Hair follicle dermal papilla cell (primary cell): ENCODE measurements at places on chromosomes 11 and 22. TPM values are rescaled to one million over a fixed set of nuclear protein-coding genes. Genes with fewer than 3 reads are reported as not detected.

Gene C11orf16
- total RNA-seq, result not detected in 2 replicates

Gene OR4D10
- not detected in 2 replicates for total RNA-seq

Gene CYP2D6
- total RNA-seq, result 0.24 and 0.49 TPM in 2 replicates

Gene OTOG
- total RNA-seq, result not detected in 2 replicates

Gene CDC45
- 0.36 and 1.1 TPM in 2 replicates for total RNA-seq

Gene CACNA1I
- total RNA-seq, result under 0.01 and 0.12 TPM in 2 replicates

Gene DBX1
- not detected in 2 replicates for total RNA-seq

Gene TNNI2
- total RNA-seq, result not detected in 2 replicates

Gene ACTN3
- 0.16 TPM in 1 of 2 replicates, not detected in the other for total RNA-seq

Gene ART1
- total RNA-seq, result not detected in 2 replicates

Gene SAA4
- total RNA-seq, result not detected in 2 replicates

Gene BUD13
- total RNA-seq, result 13.8 and 14.1 TPM in 2 replicates

Gene TBX10
- total RNA-seq, result not detected in 2 replicates

Gene PRDM10
- total RNA-seq, result 8.3 and 11.4 TPM in 2 replicates

Gene OR6A2
- 0.32 and 0.49 TPM in 2 replicates for total RNA-seq

Gene RPS6KB2
- 44.5 and 48.8 TPM in 2 replicates for total RNA-seq

Gene MS4A6E
- total RNA-seq, result not detected in 2 replicates

Gene GDPD4
- not detected in 2 replicates for total RNA-seq

Gene AHNAK
- 953 and 967 TPM in 2 replicates for total RNA-seq

Gene SRPRA
- total RNA-seq, result 107 and 118 TPM in 2 replicates

Gene TMEM109
- 32.5 and 34.1 TPM in 2 replicates for total RNA-seq

Gene PHF21B
- total RNA-seq, result not detected in 2 replicates

Gene CASTOR1
- total RNA-seq, result 6.5 and 11.2 TPM in 2 replicates
